ENCODE measurements at places on chromosomes 12 and 14.

DNA sequence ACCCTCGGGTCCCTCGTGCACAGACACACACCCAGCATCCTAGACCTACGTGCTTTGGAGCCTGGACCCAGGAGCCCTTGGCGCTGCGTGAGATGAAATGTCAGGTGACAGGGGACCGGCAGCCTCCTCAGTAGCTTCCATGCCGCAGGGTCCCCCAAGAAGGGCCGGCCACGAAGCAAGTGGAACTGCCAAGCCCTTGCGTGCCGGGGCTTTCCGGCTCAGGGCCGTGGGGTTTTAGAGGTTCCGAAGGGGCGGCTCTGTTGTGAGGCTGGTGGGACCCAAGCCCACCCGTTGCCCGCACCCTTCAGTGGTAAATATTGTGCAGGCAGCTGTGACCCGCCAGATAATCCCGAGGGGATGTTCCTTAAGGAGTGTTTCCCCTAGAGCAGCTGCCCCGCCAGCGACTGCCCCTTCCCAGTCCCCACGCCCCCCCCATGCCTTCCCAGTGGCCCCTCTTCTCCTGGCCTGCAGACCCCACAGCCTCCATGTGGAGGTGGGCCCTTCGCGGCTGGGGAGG is 133.7 kb downstream of the ADGRD1 start:
- peak; percentile 6 for DNase-seq

DNA sequence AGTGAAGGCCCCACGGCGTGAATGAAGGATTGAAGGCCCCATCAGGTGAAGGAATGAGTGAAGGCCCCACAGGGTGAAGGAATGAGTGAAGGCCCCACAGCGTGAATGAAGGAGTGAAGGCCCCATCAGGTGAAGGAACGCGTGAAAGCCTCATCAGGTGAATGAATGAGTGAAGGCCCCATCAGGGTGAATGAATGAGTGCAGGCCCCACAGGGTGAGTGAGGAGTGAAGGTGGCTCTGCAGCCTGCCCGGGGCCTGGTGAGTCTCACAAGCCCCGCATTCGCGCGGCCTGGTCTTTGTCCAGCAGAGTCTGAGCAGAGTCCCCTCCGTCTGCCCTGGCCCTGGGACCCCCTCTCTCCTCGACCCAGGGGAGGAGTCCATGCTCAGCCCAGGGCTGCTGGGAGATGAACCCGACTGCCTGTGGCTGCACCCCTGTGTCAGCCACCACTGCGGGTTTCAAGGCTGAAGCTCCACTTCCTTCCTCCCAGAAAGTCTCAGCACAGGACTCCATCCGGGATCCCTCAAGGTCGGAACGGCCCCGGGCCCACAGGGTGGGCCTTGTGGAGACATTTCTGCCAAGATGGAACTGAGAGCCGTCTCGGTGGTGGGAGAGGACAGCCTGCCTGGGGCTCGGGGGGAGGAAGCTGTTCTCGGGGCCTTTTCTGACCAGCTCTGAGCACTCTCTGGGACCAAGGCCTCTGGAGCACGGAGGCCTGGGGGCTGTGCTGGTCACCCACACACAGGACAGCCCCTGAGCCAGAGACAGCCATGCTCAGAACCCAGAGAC is 37.4 kb upstream of the TMEM179 start:
- DNase-seq, result no peak

DNA sequence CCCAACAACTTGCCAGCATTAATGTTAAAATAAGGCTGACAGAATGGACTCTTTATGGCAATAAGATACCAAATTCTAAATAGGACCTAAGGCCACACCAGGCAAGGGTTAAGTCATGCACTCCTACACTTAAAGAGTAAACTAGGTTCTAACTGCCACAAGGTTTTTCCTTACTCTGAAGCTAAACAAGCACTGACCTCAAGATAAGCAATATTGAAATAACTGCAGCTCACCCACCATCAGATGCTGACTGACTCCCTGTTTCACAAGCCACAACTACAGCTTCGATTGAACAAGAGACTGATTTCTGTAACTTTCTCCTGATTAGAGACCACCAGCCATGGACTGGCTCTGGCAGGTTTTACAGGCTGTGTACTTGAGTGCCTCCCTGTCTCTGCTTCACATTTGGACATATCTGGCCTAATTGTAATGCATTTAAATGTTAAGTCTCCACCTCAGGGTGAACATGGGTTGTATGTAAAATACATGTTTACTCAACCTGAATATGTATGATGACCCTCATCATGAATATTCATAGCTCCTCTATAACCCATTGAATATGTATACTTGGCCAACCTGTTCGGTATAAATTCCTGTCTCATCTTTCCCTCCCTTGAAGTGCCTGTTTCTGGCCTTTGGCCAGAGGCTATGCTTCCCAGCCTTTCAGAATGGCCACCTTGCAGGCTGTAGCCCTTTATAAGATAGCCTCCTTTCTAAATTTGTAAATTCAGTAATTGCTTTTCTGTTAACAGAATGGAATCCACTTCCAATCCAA is 70.5 kb upstream of the DAAM1 start:
- no peak for DNase-seq

GRCh38 chr12:77891518-77892147 is 60.9 kb downstream of the NAV3 start:
- no peak for DNase-seq

DNA sequence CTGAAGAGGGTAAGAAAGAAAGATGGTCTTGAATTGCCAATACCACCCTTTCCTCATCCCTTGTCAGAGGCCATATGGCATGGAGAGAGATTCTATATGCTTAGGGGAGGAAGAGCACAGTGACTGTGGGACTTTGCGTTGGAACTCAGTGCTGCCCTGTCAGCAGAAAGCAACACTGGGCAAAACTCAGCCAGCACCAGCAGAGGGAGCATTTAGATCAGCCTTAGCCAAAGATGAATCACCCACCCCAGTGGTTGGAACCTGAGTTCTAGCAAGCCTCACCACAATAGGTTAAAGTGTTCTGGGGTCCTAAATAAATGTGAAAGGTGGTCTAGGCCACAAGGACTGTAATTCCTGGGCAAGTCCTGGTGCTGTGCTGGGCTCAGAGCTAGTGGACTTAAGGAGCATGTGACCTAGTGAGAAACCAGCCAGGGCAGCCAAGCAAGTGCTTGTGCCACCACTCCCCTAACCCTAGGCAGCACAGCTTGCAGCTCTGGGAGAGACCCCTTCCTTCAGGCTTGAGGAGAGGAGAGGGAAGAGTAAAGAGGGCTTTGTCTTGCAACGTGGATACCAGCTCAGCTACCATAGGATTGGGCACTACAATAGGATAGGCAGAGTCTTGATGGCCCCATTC is 11.4 kb upstream of the BCAT1 start:
- peak; percentile 27 for DNase-seq

- DNase-seq, result no peak
Measured at GRCh38 chr12:76031081-76031413, 529 bp downstream of the PHLDA1 start.

GRCh38 chr14:104445832-104446381 is 133.7 kb upstream of the C14orf180 start:
- no peak for DNase-seq

- no peak for DNase-seq
Measured at GRCh38 chr12:93050026-93050747, 121.1 kb upstream of the EEA1 start.

DNA sequence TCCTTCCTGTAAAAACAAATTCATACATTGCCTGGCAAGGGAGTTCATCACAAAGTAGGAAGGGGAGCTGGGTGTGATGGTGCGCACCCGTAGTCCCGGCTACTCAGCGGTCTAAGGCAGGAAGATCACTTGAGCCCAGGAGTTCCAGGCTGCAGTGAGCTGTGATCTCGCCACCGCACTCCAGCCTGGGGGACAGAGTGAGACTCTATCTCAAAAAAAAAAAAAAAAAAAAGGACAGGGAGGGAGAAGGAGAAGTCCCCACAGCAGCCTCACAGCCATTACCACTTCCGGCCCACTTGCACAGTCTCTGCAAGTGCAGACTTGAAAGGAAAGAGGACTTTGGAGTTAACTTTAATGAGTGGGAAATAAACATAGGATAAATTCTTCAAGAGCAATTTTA is 121.0 kb downstream of the FBXL14 start:
- DNase-seq, result no peak

GRCh38 chr14:54275997-54276725 is 120.6 kb upstream of the CDKN3 start:
- no peak for DNase-seq

DNA sequence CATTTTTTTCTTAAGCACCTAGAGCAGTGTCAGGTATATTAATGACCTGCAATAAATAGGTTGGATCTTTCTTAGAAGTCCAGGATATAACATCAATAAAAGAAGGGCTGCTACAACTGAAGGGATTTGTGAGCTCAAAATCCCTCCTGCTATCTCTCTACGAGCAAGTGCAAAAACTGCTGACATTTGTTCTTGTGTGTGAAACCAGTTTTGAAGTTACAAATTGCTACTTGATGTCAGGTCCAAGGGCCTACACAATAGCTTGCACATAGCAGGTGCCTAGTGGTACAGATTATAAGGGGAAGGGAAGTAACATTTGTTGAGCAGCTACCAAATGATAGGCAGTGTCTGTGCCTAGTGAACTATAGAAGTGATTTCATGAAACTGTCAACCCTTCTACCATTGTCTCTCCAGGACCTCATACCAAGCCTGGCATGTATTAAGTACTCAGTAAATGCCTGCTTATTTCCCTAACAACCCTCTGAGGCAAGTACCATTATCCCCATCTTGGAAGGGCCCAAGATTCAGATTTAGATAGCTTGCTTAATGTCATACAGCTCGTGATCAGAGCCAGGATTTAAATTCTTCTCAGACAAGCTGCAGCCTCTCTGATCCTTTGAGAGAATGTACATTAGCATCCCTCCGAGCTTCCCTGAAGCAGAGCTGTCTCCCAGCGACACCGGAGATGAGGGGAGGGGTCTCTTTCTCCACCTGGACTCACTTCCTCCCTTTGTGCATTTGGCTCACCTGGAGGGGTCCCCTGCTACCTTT is 300.3 kb downstream of the ZFP36L1 start:
- no peak for DNase-seq

GRCh38 chr12:113889891-113890581 is 76.1 kb downstream of the RBM19 start:
- DNase-seq, result no peak

DNA sequence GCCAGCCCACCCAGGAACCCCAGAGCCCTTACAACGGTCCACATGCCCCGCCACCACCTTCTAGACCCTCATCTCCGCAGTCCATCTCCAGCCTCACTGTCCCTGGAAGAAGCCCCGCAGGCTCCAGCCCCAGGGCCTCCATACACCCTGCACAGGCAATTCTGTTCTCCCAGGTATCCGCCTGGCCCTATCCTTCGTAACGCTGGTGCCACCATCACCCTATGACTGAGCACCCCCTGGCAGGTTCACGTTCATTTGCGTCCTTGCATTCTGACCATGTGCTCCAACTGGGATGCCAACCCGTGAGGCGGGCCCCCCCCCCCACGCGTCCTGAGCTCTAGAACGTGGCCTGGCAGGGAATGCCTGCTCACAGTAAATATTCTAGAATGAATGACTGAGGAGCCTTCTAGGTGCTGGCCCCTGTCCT is 675 bp upstream of the SCARB1 start:
- no peak for DNase-seq

DNA sequence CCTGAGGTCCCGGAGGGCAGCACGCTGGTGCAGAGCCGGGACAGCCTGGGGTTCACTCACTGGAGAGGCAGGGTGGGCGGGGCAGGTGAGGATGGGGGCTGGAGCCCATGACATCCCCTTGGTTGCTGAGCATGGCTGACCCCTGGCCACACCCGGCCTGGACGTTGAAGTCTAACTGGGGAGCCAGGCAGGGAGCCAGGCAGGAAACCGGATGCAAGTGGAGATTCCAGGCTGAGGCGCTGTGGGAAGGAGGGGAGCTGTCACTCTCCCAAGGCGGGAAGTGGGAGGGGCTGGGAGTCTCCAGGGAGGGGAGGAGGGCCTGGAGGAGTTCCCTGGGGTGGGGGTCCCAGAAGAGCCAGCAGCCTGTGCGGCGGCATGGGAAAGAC is 7.7 kb upstream of the INF2 start:
- DNase-seq, result no peak

GRCh38 chr14:100018482-100018881 is 46.7 kb upstream of the EVL start:
- DNase-seq, result no peak

GRCh38 chr12:57850854-57851430 is 4.4 kb upstream of the CTDSP2 start:
- DNase-seq, result no peak

DNA sequence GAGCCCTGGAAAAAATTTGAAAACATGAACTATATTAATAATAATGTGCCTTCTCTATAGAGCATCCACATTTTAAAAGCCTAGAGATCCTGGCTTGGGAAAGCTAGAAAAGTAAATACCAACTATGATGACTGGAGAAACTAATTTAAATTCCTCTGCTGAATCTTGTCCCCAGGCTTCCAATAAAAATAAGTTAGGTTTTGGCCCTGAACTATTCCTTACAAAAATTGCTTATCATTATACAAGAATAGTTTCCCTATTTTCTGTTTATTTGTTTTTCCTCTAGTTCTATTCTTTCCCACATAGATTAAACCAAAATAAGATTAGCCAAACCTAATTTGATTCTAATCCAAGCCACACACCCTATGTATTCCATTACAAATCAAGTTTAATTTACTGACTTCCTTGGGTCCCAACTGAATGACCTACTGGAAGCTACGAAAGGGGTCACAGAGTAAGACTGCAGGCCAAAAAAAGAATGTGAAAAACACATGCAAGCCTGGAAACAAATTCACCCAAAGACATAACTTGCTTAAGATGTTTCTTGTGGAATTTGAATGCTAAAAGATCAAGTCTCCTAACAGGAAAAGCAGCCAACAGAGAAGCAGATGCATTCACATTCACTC is 133.0 kb downstream of the PAWR start:
- no peak for DNase-seq

GRCh38 chr14:99862136-99862535 is 68.9 kb downstream of the EML1 start:
- no peak for DNase-seq

GRCh38 chr12:19158923-19159322 is 29.4 kb downstream of the PLEKHA5 start:
- no peak for DNase-seq

DNA sequence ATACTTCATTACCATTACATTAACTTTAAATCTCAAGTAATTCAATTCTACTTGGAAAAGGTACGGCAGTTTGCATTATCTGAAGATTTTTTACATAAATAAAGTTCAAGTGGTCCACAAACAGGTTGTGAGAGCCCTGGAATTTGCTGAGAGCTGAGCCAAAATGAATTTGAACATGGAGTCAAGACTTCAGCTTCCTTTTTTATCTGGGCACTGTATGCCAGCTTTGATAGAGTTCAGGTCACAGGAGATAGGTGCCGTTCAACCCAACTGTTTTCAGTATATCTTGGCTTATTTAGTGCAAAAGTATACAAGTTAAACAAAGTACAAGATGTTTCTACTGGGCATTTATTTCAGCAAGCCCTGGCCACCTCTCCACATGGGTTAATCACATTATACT is 28.8 kb downstream of the HNRNPC start:
- no peak for DNase-seq
